ENCODE measurements at places on chromosomes 6 and 20. TPM values are rescaled to one million over a fixed set of nuclear protein-coding genes. Genes with fewer than 3 reads are reported as not detected.

- no peak for DNase-seq
Observed at GRCh38 chr6:27834384-27834783, 77.8 kb downstream of the OR2B2 start.

GRCh38 chr20:30506100-30506499 is 751.4 kb upstream of the DEFB115 start:
- DNase-seq, result no peak

DNA sequence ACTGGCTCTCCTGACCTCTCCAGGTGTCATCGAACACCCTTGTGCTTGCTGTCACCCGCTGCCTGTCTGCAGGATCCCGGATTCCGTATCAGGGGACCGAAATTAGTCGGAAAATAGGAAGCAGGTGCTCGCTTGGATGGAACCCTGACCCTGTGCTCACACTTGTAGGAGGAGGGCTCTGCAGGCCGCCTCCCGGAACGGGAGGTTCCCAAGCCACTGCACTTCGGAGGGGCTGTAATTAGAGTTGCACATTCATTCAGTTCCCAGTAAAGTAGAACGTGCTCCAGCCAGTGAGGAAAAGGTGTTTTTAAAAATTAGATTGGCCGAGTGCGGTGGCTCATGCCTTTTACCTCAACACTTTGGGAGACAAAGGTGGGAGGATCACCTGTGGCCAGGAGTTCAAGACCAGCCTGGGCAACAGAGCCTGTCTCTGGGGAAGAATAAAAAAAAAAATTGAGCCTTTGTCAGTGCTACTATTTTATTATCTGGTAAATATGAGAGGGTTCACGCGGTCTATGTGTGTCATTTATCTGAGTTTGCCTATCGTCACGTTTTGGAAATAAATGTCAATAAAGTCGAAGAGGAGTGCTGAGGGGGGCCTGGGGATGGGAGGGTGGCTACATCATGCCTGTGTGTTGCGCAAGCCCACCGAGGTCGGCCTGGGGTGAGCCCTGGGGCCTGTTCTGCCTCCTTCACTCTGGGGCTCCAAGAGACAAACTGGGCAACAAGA is 1.5 kb upstream of the GMEB2 start:
- no peak for DNase-seq

GRCh38 chr20:33838035-33838864 is 27.1 kb downstream of the CHMP4B start:
- no peak for DNase-seq

- peak; percentile 17 for DNase-seq
Observed at GRCh38 chr20:53413186-53413631, 180.4 kb downstream of the ZNF217 start.

DNA sequence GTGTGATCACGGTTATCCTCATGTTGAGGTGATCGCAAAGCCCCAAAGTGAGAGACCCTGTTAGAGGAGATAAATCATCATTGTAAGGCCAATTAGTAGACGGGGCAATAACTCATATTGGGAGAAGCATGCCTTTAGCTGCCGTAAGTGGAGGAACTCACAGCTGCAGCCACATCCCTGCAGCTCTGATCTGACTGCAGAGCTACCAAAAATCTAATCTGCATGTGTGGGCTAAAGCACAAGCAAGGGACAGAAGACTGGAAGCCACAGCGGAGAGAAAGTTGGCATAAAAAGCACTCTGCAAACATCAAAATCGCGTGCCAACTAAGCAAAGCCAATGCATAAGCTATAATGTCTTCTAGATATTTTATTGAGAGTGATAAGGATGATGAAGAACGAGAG is 79.8 kb downstream of the TBC1D7 start:
- no peak for DNase-seq

DNA sequence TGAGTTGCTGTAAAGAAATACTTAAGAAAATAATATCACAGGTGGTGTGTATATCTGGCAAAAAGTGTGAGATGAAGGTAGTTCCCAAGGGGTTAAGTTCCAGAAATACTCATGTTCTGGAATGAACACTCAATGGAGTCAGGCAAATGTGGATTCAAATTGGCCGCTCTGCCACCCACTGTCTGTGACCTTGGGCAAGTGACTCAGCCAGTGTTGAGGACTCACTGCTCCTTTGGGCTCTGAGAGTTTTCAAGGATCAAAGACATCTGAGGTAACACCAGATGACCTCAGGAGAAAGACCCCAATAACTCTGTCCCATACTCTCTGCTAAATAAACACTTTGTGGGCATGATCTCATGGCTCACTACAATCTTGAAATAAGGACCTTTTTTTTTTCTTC is 59.2 kb upstream of the EYA2 start:
- DNase-seq, result no peak

DNA sequence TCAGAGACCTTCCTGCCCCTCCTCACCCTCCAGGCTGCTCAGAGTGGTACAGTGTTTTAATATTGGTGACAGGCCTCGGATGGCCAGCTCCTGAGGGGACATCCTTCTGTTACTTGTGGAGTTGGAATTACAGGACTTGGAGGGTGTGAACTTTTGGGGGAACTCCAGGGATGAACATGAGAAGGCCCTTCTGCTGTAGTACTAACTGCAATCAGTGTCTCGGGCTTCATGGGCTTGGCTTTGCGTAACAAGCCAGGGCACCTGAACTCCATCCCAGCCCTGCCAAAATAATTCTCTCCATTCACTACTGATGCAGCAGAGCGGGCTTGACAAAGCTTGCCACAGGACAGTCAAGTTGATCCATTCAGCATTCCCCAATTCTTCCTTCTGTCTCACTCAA is 28.6 kb downstream of the SLC22A23 start:
- DNase-seq, result no peak

- DNase-seq, result no peak
Observed at GRCh38 chr6:30814146-30815040, 69.9 kb upstream of the DDR1 start.

DNA sequence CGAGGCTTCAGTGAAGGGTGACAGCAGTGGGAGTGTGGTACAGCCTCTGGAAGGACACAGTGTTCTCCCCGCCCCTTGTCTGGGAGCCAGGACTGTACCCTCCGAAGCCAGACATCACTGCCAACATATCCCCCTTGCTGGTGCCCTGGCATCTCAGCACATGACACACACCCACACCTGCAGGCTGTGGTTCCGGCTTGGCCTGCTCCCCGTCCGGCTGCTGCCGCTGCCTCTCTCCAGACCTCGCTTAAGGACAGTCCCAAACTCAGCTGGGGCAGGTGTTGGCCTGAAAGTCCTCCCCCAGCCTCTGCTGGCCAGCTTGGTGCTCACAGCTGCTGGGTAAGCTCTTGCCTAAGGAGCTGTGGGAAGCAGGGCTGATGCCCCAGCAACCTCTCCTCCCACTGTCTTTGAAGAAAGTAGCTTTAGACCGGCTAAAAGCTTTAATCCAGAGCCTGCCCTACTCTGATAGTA is 7.0 kb downstream of the EMILIN3 start:
- DNase-seq, result no peak

MDFI gene
- polyA plus RNA-seq, result 41.3 TPM

ALDH8A1 gene
- polyA plus RNA-seq, result 1.6 TPM

BCAS4 gene
- 2.4 TPM for polyA plus RNA-seq
